ENCODE measurements at places on chromosomes 3 and 15.

DNA sequence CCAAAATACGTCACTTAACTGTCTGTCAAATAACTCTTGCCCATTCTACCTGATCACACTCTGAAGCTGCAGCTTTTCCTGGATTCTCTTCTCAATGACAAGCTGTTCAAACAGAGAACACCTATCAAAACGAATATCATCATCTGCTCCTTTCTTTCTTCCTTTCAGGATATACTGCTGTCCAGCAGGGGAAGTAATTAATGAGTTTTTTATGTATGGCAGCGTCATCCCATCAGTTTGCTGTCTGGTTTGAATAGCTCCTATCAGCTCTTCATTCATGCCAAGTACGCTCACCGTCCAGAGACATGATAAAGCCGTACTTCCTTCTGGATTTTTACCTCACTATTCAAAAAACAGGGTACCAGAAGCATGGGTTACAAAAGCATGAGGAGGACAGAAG lies at the start of gene CHRM5:
TSS of gene CHRM5 (plus strand) at position 274 of the 400 bp plus-strand sequence. CDS start 94,221 bp downstream, outside the sequence.
- no peak for DNase-seq

GRCh38 chr15:43208052-43209002 lies 12.5 kb downstream of the EPB42 start:
- DNase-seq = no peak

DNA sequence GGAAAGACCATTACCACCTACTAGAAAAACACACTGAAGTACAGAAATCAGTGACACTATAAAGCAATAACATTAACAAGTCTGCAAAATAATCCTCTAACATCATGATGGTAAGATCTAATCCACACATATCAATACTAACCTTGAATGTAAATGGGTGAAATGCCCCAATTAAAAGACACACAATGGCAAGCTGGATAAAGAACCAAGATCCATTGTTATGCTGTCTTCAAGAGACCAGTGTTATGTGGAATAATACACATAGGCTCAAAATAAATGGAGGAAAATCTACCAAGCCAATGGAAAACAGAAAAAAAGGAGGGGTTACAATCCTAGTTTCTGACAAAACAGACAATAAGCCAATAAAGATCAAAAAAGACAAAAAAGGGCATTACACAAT lies 13.5 kb downstream of the OR5K3 start:
- no peak for DNase-seq

DNA sequence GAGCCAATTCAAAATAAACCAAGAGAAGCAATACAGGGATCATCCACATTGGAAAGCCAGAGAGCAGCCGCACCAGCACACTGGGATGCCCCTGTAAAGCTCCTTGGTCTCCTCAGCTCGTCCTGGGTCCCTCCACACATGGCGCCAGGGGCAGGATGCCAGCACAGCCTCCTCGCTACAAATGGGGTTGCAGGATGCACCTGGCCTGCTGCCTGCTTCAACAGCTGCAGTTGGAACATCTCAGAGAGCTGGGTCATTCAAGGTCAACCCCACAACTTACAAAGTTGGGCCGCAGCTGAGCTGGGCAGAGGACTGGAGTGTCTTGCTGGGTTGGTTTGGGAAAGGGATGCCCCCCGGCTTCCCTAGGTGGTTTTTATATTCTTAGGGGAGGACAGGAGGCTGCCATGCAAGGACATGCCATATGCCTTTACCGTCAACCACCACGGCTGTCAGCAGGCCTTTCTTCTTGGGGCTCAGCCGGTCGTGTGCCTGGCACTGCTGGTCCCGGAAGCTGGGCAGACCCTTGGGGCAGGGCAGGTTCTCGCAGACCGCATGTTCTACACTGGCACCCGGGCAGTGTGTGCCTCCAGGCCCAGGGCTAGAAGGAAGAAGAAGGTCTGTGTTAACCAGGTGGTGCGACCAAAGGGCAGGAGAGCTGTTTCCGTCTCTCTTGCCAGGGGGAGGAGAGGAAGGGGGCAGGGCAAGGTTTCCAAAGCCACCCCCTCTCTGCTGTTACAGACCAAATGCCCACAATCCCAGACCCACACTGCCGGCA lies 225.2 kb downstream of the ADAMTS17 start:
- no peak for DNase-seq

GRCh38 chr3:187738331-187739093 lies 6.8 kb downstream of the BCL6 start:
- peak; percentile 93 for DNase-seq

DNA sequence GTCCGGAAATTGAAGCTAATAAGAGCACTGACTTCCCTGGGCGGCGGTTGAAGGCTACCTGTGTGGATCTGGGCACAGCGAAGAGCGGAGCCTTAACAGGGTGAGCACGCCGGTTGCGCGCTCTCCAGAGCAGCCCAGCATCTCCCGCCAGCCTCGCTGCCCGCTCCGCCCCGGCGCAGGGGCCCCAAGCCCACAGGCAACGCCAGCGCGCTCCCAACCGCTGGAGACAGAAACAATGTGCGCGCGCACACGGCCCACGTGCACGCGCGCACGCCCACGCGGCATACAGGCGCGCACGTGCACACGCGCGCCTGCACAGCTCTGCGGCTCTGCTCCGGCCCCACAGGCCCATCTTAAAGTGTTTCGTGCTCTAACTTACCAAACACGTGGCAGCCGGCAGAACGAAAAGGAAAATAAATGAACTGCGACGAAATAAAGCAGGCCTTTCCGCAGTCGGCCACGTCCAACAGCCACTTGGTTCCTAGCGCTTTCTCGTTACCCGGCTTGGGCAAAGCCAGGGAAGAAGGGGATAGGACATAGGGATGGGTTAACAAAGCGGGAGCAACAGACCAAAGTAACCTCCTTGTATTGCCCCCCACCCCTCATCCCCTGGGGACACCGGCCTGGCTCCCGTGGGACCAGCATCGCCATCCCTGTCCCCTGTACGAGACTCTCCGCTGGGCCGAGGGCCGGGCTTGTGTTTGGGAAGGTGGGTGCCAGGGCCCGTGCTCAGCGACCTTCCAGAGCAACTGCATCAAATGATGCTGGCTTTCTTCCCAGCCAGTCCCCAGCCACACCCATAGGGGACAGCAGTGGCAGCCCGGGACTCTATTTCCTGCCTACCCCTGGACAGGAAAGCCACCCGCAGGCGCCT lies 203.7 kb downstream of the ABHD5 start:
- peak; percentile 85 for DNase-seq

DNA sequence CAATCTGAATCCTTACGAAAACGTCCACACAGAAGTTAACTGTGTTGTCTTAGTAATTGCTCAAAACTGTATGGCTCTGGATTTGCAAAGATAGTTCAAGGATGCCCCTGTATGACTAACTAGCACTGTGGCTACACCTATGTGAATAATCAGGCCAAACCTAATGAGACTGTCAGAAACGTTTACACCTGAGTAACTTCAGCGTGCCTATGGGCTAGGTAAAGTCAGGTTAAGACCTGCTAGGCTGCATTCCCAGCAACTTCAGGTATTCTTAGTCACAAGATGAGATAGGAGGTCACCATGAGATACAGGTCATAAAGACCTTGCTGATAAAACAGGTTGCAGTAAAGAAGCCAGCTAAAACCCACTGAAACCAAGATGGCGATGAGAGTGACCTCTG lies 87.8 kb upstream of the PLXND1 start:
- no peak for DNase-seq

- DNase-seq = no peak
Measured at GRCh38 chr3:123357275-123357674, 91.6 kb downstream of the ADCY5 start.

- DNase-seq = no peak
Measured at GRCh38 chr3:38763569-38763968, 52.4 kb downstream of the SCN10A start.

GRCh38 chr15:70853973-70854665 lies at the start of gene LARP6:
TSS of gene LARP6 (minus strand) at chr15:70854157. CDS start at chr15:70854088, 69 bp downstream.
- DNase-seq = peak; percentile 82

DNA sequence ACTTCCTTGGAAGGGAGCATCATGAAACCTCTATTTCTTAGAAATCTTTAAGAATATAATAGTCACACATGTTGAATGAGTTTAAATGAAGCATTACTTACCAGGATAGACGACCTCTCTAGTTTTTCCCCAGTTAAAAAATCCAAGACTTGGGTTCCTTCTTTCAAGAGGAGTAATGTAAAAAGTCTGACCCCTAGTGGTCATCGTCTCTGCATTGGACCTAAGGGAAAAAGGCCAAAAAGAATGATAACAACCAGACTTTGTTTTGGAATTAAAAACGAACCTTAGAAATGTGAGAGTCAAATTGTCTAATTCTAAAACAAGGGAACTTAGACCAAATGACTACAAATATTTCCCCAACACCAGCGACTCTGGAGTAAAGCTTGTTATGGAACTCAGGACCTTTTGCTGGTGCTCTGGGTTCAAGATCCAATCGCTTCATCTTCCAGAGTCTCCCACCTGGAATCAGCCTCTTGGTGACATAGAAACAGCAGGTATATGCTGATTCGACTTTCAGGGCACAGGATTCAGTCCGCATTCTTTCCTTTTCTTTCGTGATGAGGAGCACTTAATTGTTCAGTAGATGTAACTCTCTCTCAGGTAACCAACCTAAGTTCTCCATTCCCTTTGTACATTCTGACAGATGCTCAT lies 214.8 kb upstream of the TPRG1 start:
- DNase-seq = no peak

DNA sequence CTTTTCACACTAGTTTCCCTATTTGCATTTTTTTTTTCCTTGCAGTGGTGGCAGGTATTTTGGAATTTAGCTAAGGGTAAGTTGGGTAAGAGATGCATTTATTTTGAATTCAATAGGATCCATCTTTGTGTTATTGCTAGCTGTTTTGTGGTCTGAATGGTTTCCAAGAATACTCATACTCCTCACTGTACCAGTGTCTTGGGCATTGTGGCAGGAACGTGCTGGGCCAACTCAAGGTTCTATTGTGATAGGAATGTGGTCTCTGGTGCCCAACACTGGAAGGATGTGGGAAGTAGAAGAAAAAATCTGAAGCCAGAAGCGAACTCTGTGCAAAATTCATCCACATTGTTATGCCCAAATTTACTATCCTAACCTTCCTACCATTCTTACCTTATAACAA lies 135.6 kb downstream of the RBMS3 start:
- DNase-seq = no peak

GRCh38 chr3:184428561-184429175 lies 48.8 kb downstream of the CHRD start:
- DNase-seq = no peak

- no peak for DNase-seq
Measured at GRCh38 chr3:14000556-14000955, 120.7 kb upstream of the WNT7A start.

- no peak for DNase-seq
Measured at GRCh38 chr3:13455644-13456043, 24.5 kb upstream of the HDAC11 start.

- no peak for DNase-seq
Measured at GRCh38 chr3:195597229-195597628, 13.5 kb upstream of the APOD start.

GRCh38 chr3:57743496-57743895 lies 12.6 kb upstream of the SLMAP start:
- no peak for DNase-seq

DNA sequence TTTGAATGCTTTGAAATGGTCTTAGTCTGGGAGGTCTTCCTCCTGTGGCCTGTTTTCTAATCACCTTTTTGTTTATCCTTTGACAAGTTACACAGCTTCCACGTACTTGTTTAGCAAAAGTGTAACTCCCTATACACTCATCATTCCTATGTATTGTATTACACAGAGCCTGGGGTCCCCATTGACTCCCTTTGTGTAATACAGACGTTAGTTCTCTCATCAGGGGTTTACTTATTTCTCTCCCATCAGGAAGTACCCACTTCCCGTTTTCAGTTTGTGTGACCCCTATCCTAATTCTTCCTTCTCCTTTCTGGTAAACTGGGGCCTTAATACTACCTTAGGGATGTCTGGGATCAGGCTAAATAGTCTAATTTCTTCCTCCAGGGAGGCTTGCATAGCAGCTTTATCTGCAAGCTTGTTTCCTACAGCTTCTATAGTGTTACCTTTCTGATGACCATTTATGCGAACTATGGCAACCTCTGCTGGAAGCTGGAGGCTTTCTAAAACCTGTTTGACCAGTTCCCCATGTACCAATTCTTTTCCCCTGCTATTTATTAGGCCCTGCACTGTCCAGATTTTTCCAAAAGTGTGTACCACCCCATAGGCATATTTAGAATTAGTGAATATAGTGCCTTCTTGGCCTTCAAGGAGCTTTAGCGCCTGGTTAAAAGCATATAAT lies 22.4 kb downstream of the ARL8B start:
- no peak for DNase-seq

DNA sequence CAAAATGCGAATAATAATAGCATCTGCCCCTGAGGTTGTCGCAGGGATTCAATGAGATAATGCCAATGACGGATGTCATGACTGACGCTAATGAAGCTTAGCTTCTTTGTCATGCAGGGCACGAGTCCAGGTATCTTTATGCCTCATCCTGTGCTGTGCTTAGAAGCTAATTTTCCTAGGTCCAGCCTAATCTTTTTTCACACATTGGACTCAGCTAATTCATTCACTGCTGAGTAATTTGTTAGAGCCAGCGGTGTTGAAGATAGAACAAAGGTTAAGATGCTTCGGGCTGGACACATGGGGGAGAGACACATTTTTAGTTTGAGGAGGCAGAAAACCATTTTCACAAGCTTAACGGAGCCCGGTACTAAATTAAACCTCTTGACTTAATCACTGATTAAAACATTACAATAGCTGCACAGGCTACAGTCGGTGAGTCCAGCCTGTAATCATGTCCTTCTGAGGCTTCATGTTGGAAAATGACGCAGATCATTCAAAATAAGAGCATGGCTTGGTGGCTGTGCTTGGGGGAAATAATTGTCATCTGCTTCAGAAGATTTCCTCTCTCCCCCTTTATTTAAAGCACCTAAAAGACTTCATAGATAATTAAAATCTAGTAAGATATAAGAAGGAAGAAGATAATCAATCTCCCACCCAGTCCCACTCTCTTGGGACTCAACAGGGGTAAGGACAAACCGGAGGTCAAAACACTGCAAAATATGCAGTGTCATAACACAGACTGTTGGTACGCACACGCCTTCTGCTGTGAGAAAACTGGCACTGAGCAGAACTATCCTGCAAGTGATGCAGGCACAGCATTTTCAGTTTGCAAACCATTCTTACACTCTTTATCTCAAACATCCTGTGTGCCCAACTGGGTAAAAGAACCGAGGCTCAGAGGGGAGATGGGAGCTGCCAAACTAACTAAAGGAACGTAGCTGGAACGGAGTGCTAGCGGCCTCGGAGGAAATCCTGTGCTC lies 3.3 kb upstream of the CCDC174 start:
- DNase-seq = no peak

DNA sequence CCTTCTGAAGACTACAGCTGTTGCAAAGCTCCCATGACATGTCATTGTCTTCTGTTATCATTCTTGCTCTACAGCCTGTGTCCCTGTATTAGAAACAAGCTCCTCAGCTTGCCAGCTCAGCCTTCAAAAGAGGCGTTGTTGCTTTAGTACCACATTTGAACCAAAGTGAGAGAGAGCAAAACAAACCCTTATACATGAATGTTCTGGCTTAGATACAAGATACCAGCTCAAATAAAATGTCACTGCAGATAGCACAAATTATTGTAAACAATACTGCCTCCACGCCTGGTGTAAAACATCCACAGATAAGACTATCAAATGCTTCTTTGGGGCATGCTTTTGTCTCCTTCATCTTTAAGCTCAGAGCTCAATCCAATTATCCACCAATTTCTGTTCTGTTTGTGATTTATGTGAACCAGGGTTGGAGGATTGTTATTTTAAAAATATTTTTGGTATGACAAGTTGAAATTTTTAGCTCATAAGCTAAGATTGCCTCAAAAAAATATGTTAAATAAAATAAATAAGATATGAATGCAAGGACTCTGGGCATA lies 403.6 kb upstream of the CDIN1 start:
- no peak for DNase-seq
